ENCODE measurements at places on chromosomes 12 and 14.

- DNase-seq, result no peak
Observed at GRCh38 chr14:68986926-68987652, 8.0 kb upstream of the ACTN1 start.

DNA sequence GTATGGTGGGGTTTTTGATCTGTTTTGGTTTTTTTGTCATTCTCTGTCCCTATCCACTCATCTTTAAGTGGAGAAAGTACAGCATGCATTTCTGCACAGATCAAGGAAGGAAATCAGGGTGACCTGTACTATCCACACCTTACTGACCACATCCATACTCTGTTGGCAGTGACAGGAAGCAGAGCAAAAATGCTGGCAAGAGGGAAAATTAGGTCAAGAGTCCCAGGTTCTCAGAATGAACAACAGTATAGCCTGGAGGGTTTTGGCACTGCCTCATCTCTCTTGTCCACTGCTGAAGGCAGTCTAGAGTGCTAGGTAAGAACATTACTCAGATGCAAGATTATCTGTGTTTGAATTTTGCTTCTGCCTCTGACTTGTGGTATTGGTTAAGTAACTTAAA is 70.7 kb downstream of the TAOK3 start:
- no peak for DNase-seq

- no peak for DNase-seq
Observed at GRCh38 chr12:4107436-4107878, 166.1 kb upstream of the CCND2 start.

- DNase-seq, result no peak
Observed at GRCh38 chr12:95573951-95574576, 22.8 kb upstream of the USP44 start.

- no peak for DNase-seq
Observed at GRCh38 chr12:51403681-51404136, 12.5 kb upstream of the GALNT6 start.

GRCh38 chr12:27732281-27732680 is 21.6 kb downstream of the MRPS35 start:
- no peak for DNase-seq

DNA sequence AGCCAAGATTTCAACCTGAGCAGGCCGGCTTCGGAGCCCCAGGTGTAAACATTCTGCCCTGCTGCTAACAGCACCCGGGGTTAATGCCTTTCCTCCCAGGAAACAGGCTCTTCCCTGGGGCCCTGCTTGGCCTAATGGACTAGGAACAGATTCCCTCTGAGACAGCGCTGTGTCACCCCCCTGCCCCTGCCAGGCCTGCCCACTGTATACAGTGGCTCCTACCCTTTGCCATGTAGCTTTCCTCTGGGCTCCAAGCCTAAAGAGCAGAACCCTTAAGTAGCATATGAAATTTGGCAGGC is 28.3 kb upstream of the BCDIN3D start:
- DNase-seq, result no peak
